ENCODE measurements at places on chromosomes 16 and 17. TPM values are rescaled to one million over a fixed set of nuclear protein-coding genes. Genes with fewer than 3 reads are reported as not detected.

DNA sequence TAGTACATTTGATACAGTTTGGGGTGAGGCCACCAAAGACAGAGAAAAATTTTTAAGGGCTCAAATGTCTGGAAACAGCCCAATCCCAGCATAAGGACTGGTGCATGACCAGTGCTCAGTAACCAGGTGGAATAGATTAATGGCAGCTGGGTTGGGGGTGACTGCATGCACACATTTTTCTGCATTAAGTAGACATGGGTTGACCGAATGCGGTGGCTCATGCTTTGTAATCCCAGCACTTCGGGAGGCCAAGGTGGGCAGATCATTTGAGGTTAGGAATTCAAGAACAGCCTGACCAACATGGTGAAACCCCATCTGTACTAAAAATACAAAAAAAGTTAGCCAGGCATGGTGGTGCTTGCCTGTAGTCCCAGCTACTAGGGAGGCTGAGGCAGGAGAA, 121.1 kb upstream of the HSBP1 start:
- DNase-seq: no peak

The SLC35G6 gene
- total RNA-seq: not detected

- DNase-seq: no peak
Measured at GRCh38 chr16:88355093-88355388, 27.7 kb upstream of the ZNF469 start.

GRCh38 chr17:57985675-57985974, 2.4 kb downstream of the VEZF1 start:
- DNase-seq: peak; percentile 23

- no peak for DNase-seq
Measured at GRCh38 chr16:71373073-71373472, 14.6 kb downstream of the CALB2 start.

DNA sequence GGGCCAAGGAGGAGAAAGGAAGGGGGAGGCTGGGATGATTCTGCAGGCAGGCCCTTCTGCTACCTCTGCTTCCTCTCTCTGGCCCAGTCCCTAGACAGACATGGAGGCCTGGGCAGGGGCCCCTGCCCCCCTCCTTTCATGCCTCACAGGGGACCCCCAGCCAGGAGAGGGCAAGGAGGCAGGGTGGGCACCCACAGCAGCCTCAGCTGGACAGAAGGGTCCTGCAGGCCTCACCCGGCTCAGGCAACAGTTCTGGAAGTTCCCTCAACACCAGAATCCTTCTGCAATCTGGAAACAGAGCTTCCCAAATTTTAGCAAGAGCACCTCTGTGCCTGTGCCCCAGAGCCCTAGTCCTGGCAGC, 8.7 kb downstream of the ARHGAP27 start:
- no peak for DNase-seq

GRCh38 chr16:66549284-66550131, at the start of gene TK2:
TK2 (minus strand) TSS chr16:66550122; CDS start chr16:66550061, 61 bp downstream.
- peak; percentile 66 for DNase-seq

DNA sequence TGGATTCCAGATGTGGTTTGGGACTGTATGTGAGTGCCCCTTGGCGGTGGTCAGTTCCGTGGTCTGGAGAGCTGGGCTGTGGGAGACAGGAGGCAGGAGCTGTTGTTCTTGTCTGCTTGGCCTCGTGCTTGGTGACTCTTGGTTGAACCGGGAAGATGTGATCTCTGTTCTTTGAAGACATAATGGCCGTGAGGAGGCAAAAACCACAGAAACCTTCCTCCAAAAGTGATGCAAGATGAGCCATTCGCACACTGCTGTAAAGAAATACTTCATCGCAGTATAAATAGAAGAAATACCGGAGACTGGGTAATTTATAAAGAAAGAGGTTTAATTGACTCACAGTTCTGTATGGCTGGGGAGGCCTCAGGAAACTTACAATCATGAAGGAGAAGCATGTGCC, 128.8 kb downstream of the RAP1GAP2 start:
- DNase-seq: no peak

GRCh38 chr17:27928587-27928986, 35.4 kb upstream of the LYRM9 start:
- DNase-seq: no peak

The ST6GALNAC2 gene
- 5.3 TPM for total RNA-seq

DNA sequence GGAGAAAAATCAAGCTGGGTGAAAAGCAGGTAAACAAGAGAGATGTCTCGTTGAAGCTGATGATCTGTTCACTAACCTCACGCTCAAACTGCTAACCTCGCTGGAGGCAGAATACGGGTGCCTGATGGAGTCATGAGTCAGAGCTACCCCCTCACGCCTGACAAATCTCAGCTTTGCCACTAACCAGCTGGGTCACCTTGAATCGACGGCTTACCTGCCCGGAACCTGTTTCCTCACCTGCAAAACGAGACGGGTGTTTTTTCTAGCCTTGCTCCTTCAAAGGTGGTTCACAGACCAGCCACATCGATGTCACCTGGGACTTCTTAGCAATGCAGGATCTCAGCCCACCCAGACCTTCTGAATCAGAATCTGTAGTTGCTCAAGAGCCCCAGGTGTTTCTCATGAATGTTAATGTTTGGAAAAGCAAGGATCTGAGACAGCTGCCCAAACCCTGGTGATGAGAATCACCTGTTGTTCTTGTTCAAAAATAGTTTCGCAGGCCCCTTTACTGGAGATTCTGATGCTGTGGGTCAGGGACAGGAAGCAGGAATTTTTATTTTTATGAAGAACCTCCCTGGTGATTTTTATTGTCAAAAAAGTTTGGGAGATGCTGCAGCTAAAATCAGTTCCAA, 56.9 kb downstream of the MARCHF10 start:
- DNase-seq: no peak

GRCh38 chr17:77905266-77905665, 53.2 kb upstream of the TNRC6C start:
- no peak for DNase-seq

DNA sequence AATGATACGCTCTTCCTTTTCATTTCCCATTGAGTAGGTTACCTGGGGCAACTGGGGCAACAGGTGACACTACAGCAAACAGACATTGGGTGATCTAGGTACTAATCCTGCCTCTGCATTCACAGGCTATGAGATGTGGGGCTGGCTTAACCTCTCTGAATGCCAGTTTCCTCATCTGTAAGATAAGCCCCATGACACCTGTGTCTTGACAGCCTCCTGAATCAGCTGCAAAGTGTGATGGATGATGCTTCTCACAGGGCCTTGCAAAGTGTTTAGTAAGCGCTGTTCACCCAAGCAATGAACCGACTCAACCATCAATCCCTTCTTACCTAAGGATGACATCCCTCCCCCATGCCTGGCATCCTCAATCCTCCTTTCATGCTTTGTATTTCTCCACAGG, 322.8 kb downstream of the XYLT1 start:
- no peak for DNase-seq

DNA sequence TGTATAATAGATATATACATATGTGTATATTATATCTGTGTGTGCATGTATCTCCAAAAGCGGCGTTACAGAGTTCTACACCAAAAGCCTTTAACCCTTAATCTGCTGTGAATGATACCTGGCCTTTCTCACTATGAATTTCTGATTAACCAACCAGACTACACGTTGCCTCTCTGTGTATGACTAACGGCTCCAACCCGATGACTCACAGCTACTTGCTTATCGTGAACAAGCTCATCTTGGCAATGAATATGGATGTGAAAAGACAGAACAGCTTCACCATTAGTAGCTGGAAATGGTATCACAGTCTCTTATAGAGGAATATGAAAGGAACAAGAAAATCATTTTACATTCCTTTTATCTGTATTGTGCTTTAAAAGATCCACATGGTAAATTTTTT, 23.8 kb upstream of the ARHGAP44 start:
- peak; percentile 24 for DNase-seq

DNA sequence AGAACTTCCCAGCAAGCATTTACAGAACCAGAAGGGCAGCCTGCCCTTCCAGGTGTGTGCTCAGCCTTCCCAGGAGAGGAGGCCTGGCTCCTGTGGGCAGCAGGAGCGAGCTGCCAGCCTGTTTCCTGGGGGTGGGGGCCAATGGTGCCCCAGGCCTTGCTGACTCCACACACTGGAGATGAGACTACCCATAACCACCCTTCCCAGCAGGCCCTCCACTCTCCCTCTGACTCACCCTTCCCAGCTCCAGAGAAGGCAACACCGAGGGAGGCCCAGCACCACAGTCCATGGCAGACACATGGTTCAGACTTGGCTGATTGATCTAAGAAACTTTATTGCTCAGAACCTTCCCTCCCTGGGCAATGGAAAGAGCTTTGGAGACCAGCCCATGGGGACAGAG, 1.8 kb upstream of the PRSS53 start:
- DNase-seq: no peak

The RSL1D1 gene
- total RNA-seq: 196 TPM

DNA sequence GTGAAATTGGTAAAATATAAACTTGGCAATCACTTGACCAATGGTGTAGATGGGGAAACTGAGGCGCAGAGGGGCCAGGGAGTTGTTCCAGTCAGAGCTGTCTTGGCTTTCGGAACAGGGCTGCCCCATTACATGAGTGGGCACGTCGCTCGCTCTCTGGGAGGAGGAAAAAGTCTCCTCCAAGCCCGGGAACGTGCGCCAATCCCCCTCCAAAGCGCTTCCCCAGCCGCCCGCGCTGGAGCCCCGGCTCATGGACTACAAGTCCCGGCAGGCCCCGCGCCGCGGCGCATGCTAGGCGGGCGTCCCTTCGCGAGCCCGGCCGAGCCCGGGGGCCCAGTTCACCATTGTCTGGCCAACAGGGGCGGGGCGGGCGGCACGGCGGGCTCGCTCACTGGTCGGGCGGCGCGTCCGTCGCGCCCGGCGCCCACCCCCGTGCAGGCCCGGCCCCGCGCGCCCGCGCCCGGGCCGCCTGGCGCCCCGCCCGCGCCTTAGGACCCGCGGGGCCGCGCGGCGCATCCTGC, at the start of gene LLGL1:
Gene LLGL1 (plus strand): TSS at position 515 of the 521 bp plus-strand sequence. CDS start 48 bp downstream, outside the sequence.
- peak; percentile 75 for DNase-seq

The TNFRSF17 gene
- not detected for total RNA-seq

- peak; percentile 61 for DNase-seq
Measured at GRCh38 chr17:83083368-83084201, 4.2 kb downstream of the METRNL start.

The DNAH9 gene
- total RNA-seq: 1.5 TPM

The SMPD3 gene
- not detected for total RNA-seq

The KRTAP2-3 gene
- total RNA-seq: not detected

The JUP gene
- total RNA-seq: 56.9 TPM

- peak; percentile 64 for DNase-seq
Measured at GRCh38 chr17:29807520-29808361, 122.3 kb downstream of the SSH2 start.

GRCh38 chr17:81831563-81831956, 1.5 kb downstream of the MCRIP1 start:
- no peak for DNase-seq

GRCh38 chr16:3578121-3578520, 918 bp upstream of the NLRC3 start:
- no peak for DNase-seq

GRCh38 chr17:67200727-67201301, 44.2 kb downstream of the HELZ start:
- DNase-seq: no peak

GRCh38 chr17:18324140-18325050, 9.3 kb downstream of the SMCR8 start:
- no peak for DNase-seq

The SLC38A8 gene
- not detected for total RNA-seq

GRCh38 chr16:48203974-48204824, 39.9 kb upstream of the LONP2 start:
- no peak for DNase-seq

DNA sequence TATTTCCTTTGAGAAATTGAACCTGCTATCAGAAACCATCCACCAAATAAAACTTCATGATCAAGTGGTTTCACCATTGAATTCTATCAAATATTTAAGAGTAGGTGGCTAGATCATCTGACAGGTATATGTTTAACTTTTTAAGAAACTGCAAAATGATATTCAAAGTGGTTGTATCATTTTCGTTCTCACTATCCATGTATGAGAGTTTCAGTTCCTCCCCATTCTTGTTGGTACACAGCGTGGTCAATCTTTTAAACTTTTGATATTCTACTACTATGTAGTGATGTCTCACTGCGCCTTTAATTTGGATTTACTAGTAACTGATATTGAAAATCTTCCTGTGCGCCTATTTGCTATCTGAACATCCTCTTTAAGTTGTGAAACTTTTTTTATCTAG, 163.7 kb downstream of the CYB561 start:
- DNase-seq: no peak

The ABCC11 gene
- total RNA-seq: not detected

The PIRT gene
- not detected for total RNA-seq

GRCh38 chr16:23420011-23420410, 33.0 kb downstream of the COG7 start:
- DNase-seq: no peak

The UTS2R gene
- not detected for total RNA-seq

Data from Caki2 (cell line).